ENCODE measurements at places on chromosomes 6 and 20.

DNA sequence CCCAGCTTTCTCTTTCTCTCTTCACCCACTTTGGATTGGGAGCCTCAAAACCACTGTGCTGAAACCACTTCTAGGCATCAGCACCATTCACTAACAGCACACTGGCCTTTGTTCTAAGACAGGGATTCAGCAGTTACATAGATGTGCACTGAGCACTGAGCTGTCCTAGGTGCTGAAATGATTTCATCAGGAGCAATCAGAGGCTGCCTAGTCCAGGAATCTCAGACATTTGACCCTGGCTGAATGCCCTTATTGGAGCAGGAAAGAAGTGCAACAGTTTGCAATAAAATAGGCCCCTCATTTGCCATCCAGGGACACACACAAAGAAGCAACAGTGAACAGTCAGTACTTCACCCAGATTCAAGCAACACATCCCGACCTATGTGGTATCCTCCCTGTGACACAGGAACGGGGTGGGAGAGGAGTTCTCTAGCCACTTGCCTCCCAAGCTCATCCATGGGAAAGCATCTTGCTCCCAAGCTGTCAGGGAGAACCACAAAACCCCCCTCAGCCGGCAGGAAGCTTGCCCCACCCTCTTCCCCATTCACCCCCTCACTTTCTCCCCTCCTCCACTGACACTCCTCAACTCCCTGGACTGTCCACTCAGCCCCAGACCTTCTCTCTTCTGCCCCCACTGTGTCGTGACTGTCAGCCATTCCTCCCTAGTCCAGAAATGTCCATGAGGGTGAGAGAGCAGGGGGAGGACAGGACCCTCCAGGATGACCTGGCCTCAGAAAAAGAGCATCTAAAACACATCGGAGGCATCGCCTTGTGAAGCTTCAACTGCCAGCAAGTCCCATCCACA lies 304.4 kb downstream of the PREX1 start:
- no peak for DNase-seq

DNA sequence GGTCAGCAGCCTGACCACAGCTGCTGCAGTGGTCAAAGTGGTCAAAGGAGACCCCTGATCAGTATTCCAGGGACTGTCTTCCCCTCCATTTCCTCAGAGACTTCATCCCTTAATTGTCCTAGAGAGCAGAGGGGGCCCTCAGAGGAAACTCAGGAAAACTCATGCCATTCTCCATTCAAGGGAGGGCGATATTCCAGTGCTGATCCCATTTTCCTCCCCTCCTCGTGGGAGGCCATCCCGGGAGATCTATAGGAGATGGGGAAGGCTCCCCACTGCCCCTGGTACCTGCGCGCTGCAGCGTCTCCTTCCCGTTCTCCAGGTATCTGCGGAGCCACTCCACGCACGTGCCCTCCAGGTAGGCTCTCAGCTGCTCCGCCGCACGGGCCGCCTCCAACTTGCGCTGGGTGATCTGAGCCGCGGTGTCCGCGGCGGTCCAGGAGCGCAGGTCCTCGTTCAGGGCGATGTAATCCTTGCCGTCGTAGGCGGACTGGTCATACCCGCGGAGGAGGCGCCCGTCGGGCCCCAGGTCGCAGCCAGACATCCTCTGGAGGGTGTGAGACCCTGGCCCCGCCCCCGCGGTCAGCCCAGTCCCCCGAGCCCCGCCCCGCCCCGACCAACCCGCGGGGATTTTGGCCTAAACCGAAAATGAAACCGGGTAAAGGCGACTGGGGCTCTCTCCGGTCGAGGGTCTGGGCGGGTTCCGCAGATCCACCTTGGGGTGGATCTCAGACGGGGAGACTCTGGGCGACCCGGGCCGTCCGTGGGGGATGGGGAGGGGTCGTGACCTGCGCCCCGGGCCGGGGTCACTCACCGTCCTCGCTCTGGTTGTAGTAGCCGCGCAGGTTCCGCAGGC lies 878 bp downstream of the HLA-C start:
- no peak for DNase-seq

GRCh38 chr6:93307505-93308409 lies 111.6 kb downstream of the EPHA7 start:
- no peak for DNase-seq

DNA sequence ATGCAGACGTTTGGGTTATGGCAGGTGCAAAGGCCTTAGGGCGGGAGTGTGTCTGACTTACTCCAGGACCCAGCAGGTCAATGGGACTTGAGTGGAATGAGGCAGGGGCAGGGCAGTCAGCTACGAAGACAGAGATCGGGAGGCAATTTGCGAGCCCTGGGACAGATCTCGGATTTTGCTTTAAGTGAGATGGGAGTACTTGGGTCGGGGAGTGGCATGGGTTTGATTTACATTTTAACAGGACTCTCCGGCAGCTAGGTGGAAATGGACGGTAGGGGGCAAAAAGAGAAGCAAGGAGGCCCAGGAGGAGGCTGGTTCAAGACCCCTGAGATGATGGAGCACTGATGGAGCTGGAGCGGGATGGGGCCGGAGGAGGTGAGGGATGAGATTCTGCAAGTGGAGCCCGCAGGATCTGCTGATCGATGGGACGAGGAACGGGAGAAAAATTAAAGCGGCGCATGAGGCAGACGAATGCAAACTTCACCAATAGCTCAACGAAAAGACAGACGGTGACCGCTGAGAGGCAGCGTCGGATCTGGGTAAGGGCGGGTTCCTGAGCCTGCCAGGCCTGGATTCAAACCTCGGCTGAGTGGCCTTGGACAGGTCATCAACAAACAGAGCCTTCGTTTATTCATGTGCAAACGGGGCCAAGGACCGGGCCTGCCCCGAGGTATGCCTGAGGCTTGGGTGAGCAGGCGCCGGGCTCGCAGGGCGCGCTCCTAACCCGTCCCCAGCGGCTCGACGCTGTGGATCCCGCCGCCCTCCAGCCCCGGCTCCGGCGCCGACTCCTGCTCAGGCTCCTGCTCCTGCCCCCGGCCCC lies 756 bp upstream of the RBCK1 start:
- DNase-seq, result peak; percentile 50

DNA sequence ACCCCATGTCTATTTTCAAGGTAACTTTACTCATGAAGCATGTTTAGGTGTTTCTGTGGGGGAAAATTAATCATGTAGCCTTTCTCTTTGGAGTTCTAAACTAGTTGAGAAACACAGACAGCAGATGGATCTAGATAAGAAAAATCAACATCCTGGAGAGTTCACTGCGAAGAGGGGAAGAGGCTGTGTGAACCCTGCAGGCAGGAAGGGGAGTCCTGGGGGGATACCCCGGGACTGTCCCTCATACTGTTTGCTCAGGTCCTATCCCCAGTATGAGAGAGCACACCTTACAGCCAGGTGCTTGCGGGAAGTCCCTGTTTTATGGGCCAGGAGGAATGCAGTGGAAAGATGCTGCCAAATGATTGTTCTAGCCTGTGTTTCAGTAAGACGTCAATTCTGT lies 32.7 kb downstream of the CHMP4B start:
- no peak for DNase-seq

DNA sequence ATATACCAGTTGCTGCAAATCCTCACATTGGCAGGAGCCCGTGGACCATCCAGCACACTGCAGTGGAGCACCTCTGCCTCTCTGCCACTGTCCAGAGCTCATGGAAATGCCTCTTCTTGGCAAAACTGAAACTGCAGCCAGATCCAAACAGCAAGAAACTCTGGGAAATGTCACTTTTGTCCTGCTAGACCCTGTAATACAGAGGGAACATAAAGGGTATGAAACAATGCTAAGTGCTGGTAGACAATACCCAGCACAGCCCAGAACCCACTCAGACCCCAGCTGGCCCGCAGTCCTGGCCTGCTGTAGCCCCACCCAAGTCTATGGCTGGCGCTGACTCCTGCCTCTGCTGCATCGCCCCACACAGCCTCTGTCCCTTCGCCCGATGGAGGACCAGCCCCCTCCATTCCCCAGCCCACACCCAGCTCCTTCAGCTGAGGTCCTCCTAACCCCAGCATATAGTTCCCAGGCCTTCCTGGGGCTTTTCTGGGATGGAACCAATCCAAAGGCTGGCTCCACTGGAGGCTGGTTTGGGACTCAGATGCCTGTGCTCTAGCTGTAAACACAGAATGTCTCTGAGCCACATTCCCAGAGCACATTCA lies 242.5 kb downstream of the LRFN2 start:
- no peak for DNase-seq

DNA sequence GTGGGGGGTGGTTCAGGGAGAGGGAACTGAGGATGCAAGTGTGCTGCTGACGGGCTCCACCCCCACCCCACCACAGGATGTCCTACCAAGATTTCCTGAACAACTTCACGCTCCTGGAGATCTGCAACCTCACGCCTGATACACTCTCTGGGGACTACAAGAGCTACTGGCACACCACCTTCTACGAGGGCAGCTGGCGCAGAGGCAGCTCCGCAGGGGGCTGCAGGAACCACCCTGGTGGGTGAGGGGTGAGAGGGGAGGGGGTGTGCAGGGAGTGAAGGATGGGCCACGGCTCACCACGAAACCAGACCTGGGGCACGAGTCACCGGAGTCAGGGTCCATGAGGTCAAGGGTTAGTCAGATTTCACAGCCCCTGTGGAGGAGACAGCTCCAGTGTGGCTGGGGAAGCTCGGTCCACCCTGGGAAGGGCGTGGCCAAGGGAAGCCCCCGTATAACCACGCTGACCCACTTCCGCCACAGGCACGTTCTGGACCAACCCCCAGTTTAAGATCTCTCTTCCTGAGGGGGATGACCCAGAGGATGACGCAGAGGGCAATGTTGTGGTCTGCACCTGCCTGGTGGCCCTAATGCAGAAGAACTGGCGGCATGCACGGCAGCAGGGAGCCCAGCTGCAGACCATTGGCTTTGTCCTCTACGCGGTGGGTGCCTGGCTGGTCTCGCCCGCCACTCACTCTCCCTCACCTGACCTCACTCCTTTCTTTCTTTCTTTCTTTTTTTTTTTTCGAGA lies 18.3 kb downstream of the CAPN11 start:
- DNase-seq, result no peak

- DNase-seq, result no peak
These were observed 34.3 kb upstream of the MLN start for GRCh38 chr6:33837971-33838665.

GRCh38 chr20:24834310-24834709 lies 114.8 kb upstream of the CST7 start:
- DNase-seq, result no peak

DNA sequence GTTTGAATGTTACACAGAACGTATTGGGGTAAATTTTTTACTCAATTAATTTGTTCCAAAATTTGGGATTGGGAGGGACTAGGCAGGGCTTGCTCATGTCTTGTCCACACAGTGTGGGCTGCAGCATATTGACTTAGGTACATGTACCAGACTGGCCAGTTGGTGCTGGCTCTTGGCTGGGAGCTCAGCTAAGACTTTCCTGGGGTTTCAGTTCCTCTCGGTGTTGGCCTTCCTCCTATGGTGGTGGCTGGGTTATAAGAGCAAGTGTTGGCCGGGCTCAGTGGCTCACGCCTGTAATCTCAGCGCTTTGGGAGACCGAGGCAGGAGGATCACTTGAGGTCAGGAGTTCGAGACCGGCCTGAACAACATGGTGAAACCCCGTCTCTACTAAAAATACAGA lies 4.9 kb downstream of the CENPQ start:
- no peak for DNase-seq

- DNase-seq, result no peak
These were observed 727.9 kb upstream of the MAN1A1 start for GRCh38 chr6:120077489-120077888.

GRCh38 chr20:61014491-61014890 lies 237.6 kb upstream of the CDH4 start:
- no peak for DNase-seq
